ENCODE measurements at places on chromosomes 3 and 15.

GRCh38 chr15:63999177-63999576 is 47.1 kb downstream of the DAPK2 start:
- no peak for DNase-seq

DNA sequence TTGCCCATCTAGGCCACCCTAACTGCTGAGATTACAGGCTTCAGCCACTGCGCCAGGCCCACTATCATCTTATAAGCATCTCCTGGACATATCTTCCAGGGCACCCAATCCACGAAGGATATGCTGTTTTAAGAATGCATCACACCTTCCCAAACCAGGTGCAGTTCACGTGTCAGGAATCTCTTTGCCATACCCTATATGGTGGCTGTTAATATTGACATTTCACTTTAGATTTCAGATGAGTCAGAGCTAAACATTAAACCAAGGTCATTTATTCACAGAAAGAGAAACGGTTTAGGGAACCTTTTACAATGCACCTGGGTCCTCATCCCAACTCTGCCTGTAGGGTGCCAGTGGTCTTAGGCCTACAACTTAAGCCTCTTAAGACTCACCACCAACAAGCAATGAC is 85.7 kb downstream of the TBL1XR1 start:
- no peak for DNase-seq

DNA sequence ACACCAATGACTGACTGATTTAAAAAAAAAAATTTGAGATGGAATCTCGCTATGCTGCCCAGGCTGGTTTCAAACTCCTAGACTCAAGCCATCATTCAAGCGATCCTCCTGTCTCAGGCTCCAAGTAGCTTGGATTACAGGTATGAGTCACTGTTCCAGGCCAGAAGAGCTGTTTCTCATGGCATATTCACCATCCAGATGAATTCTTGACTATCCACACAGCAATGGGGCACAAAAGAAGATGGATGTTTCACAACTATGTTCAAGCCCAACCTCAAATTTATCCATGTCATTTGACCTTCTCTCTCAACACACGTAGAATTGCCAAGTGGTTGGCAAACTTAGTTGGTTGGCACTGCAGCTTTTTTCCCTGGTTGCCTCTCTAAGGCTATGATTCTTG is 40.6 kb downstream of the PRICKLE2 start:
- no peak for DNase-seq

DNA sequence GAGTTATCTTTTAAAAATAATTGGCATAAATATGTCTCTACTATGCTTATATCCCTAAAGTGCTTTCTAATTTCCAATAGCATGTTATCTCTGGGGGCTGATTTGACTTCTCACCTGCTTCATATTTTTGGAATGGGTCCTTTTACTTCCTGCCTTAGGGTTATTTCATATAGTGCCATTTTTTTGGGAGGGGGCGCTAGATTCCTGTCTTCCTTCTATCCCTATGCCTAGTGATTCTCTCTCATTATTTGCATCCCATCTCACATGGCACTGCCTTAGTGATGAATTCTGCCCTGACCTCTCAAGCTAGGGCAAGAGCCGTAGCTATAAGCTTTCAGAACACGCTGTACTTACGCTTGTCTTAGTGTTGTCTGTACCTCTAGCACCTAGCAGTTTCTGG is 150.3 kb upstream of the SLITRK3 start:
- DNase-seq, result no peak

DNA sequence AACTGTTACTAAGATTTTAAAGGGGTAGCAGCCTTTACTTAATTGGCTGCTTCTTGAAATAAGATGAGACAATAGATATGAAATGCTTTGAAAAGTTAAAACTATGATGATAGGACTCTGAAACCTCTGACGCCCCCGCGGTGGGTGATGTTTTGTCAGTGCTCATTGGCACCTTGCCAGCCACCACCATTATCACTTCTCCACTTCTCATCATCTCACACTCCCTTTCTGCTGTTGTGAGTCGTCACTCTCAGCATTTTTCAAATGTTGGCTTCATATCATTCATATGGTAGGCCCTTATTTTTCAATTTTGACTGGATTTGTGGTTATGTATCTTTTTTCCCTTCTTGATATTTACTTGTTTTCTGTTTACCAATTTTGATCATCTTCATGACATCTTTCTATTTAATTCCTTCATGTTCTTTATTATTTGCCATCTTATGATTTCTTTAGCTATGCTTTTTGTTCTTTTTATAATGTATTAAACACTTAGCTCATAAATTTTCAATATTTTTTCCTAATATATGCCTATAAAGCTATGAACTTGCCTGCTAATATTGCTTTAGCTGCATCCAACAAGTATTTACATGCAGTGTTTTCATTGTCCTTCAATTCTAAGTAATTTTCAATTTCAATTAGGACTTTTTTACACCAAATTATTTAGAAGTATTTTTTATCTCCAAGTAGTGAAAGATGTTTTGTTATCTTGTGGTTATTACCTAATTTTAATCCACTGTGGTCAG is 30.3 kb upstream of the SKOR1 start:
- DNase-seq, result no peak

DNA sequence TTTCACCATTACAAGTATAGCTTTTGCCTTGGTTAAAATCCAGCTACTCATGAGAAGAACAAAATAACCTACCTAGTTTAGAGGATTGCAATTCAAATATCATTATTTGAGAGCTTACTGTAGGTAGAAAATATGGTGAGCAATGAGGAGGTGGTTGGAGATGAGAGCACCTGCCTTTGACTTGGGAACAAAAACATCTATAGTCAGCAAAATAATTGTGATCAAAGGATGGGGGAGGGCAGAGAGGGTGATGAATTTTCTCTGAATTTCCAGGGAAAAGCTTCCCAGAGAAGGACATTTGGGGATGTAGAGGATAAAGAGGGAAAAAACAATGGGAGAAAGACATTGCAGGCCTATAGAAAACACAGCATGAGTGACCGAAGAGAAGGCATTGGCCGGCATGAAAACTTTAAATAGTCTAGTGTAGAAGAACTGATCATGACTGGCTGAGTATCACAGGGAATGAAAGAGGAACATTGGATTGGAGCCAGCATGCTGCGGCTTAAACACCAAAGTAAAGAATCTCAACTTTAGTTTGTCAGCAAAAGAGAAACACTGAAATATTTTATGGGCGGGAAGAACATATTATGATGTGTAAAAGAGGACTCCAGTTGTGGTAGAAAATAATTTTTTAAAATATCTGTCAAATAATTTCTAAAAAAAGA is 581.3 kb downstream of the UNC13C start:
- peak; percentile 16 for DNase-seq

- DNase-seq, result no peak
Observed at GRCh38 chr15:64524778-64525177, 64.4 kb downstream of the ZNF609 start.

GRCh38 chr3:135490219-135490915 is 475.2 kb upstream of the PPP2R3A start:
- DNase-seq, result no peak

DNA sequence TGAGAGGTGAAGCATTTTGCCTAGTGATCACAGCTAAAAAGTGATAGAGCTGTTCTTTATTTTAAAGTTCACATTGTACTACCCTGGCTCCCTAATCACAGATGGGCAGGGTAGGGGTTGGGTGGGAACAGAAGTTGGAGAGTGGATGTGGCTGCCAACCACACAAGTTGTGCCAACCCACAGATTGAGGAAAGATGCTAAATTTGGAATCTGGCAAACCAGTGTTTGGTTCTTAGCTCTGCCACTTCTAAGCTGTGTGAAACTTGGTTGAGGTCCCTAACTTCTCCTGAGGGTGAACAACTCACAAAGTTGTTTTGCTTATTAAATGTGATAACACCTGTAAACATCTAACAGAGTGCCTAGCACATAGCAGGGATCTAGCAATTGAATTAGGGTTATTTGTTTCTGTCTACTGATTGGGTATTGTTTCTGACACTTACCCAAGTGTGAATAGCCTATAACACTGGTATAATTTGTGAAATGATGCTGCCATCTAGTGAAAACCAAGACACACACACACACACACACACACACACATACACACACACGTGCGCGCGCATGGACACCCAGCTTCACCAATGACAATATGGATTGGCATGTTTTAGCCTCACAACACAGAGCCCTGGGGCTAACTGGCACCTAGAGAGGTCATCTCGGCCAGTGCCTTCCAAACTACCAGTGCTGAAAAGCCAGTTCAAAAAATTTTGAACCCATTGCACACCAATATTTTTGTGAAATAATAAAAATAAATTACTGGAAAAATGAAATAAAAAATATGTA is 25.3 kb downstream of the ADGRG7 start:
- DNase-seq, result peak; percentile 74

DNA sequence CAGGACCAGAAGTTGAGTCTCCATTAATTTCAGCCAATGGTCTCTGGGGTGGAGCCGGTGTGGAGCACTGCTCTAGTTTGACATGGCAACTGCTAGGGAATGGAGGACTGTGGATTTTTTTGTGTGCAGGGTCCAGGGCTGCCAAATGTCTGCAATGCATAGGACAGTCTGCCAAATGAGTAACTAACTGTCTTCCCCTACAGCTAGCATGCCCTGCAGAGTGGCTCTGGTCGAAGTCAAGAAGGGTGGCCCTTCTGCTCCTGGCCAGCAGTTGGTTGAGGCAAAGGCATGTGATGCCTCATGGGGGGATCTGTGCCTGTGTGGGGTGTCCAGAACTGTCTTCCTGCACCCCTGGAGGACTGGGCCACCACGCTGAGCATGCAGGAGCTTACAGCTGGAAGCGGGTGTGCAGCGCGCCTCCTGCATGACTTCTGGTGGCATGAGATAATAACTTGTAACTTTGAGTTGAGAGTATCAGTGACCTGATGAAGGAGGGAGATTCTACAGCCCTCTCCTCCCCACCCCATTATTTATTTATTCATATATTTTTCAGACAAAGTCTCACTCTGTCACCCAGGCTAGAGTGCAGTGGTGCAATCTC is 4.6 kb downstream of the TPRA1 start:
- no peak for DNase-seq

DNA sequence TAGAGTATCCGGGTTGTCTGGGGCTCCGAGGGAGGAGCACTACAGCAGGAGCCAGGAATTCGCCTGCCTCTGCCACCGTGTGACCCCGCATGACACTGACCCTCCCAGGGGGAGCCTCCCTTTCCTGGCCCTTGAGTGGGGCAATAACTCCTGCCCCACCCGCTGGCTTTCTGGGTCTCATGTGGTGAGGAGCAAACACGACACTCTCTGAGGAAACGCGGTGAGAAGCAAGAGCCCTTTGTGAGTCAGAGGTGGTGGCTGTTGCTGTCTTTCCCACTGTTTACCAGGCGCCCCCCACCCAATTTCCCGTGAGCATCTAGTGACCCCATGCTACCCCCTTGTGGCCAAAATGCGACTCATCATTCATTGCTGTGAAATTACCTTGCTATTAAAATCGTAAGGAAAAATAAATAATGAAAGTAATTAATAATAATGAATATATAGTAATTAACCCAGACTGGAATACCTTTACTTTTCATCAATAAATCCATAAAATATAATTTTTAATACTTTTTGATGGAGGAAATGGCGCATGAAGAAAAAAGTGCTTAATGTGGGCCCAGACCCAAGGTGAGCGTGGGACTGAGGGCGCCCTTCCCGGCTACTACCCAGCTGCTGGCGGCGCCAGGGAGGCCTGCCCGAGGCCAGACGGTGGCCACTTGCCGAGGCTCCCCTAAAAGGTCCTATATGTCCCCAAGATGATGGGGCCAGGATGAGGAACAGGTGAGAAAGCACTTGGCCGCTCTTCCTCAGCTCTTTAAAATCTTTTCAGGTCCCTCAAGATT is 29.3 kb downstream of the CCNL1 start:
- peak; percentile 92 for DNase-seq

DNA sequence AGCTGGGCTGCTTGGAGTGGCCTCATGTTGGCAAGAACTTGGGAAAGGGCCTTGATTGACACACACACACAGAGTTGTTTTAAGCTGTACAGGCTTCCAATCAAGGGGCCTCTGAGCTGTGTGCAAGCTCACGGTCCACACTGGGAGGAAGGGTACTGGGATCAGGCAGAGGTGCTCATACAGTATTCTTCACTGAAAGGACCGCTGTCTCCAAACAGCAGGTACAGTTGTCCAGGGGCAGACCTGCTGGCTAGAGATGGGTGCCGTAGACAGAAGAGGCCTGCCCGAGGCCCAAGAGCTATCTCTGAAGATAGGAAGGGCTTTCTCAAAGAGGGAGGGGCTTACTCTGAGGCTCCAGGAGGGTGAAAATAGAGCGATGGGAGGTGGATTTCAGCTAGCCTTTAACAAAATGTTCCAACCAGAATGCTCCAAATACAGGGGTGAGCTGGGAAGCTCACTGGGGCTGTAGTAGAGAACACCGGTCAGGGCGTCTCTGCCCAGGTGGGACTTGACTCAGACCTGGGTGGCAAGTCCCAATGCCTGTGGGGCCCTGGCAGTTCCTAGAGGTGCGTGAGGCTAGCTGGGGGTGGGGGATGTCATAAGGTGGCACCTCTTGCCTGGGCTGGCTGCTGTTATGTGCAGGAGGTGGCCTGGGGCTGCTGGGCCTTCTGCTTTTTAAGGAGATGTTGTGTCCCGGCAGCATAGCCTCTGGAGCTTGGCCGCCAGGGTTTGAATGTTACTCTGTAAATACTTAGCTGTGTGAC is 42.7 kb downstream of the RASGRF1 start:
- DNase-seq, result no peak

GRCh38 chr15:50627351-50628055 is 59.1 kb downstream of the TRPM7 start:
- no peak for DNase-seq

GRCh38 chr15:94395640-94396039 is 164.3 kb downstream of the MCTP2 start:
- DNase-seq, result no peak

DNA sequence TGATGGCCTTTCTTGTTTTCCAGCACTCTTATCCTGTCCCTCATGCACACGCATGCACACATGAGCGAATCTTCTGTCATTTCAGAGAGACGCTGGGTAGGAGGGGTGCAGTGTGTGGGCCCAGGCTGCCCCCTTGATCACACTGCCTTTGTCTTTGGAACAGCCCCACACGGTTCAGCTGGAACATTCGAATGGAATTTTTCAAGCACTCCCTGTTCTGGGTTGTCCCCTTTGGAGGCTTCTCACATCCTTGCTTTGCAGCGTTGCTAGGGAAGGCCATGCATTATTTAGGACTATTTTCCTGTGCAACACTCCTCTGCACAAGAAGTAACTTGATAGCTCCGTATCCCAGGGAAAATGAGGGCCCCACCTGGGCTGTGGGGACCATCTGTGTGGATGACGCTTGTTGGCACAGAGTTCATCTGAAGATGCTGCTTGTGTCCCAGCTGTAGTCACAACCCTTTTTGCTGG is 78.4 kb downstream of the SPSB4 start:
- no peak for DNase-seq

DNA sequence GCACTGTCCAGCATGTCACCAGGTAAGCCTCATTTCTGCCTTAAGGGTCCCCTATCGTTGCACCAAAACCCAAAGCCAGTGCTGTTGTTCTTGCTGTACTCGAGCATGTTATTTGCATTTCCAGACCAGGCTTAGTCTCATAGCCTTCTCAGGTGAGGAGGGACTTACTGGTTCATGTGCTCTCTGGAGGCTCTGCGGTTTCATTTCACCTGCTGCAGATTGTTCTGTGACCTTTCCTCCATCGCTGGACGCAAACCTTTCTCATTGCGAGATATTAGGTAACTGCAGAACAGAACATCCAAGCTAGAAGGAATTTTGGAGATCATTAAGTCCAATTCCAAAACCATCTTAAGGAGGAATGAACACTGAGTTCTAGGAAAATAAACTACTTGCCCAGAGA is 187.3 kb upstream of the BCL6 start:
- no peak for DNase-seq
